Neural progenitor cell (in vitro differentiated cells): ENCODE measurements at places on chromosomes 5 and 9. TPM values are rescaled to one million over a fixed set of nuclear protein-coding genes. Genes with fewer than 3 reads are reported as not detected.

The TRIM36 gene
- 31.2 and 42.6 TPM in 2 replicates for total RNA-seq

- no peak for DNase-seq
Observed at GRCh38 chr9:96363175-96363967, 20.1 kb downstream of the SLC35D2 start.

The CDC20B gene
- not detected in 2 replicates for total RNA-seq

- DNase-seq, result no peak
Observed at GRCh38 chr9:69643098-69643497, 29.1 kb downstream of the APBA1 start.

DNA sequence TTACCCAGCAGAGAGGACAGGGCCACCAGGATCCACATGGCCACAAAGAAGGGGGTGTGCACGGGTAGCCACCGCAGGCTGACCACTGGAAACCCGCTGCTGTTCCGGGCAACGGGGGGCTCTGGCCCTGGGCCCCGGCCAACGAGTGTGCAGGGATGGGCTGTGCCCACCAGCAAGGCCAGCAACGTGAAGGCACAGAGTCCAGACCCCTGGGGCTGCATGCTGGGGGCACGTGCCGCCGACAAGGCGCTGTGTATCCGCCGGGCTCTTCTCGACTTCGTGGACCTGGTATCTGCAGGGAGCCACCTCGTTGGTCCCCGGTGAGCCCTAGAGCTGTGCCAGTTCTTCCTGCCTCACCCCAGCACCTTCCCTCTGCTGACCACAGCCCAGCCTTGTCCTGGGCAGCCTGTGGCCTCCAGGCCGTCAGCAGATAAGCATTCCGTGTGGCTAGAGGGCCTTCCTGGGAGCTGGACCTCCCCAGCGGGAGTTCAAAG lies 42.2 kb upstream of the CEP72 start:
- no peak for DNase-seq
